Thyroid gland (tissue), 4 donors: ENCODE measurements at places on chromosomes 4 and X. TPM values are rescaled to one million over a fixed set of nuclear protein-coding genes. Genes with fewer than 3 reads are reported as not detected.
A peak's percentile ranks its signal among the peaks of the same experiment; 100 is the strongest.

GRCh38 chr4:83281307-83281706 lies 3.3 kb downstream of the COQ2 start:
- H3K4me3 ChIP-seq = no peak overlapping the region
- no peaks in the 10 kb centered on the region for H3K36me3 ChIP-seq
- H3K27me3 ChIP-seq = no peaks in the 10 kb centered on the region
- no peak for DNase-seq
- H3K27ac ChIP-seq = no peak overlapping the region

DNA sequence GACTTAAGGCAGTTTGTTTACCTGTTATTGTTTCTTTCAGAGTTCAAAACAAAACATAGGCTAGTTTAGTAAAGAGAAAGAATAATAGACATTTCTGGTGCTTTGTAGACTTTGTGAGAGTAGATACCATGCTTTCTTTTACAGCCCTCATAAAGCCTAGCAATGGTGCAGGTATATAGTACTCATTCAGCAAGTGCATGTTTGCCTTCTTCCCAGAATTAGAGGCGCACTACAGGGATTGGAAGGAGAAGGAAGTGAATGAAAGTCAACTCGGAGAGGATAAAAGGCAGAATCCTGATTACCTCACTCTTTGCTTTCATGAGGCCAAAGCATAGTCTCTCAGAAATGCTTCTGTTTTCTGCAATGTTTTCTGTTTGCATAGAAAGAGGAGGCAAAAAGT lies 43.1 kb upstream of the FHDC1 start:
- no peak overlapping the region for H3K4me3 ChIP-seq
- H3K27ac ChIP-seq = no peak overlapping the region

GRCh38 chr4:108762559-108763225 lies at the start of gene ETNPPL:
Gene ETNPPL (minus strand): TSS chr4:108763053. CDS start chr4:108762898, 155 bp downstream.
- no peak within 1 kb of the TSS for H3K27ac ChIP-seq
- peaks cover 9% of the 10 kb centered on the region for H3K4me1 ChIP-seq
- peak; percentile 19 for DNase-seq
- H3K4me3 ChIP-seq = peak within 1 kb of the TSS; percentile 46

Gene UBE2K
- total RNA-seq = 32.1 TPM

DNA sequence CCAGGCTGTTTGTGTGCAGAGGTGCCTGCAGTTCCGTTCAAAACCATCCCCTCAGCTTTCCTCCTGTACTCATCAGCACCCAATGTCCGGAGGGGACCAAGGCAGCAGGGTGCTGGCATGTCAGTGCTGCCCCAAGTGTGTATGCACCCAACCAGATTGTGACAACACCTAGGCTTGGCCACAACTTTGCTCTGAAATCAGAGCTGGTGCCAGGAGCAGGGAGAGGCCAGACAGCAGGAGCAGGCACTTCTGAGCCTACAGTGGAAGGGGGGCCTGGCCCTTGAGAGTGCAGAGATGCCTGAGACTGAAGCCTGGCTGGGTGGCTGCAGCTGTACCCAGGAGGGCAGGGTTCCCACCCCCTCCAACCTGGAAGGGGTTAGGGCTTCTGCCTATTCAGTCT lies 56.5 kb upstream of the RASGEF1B start:
- H3K4me1 ChIP-seq = no peaks in the 10 kb centered on the region
- H3K27me3 ChIP-seq = no peaks in the 10 kb centered on the region
- no peak overlapping the region for H3K4me3 ChIP-seq
- no peaks in the 10 kb centered on the region for H3K36me3 ChIP-seq
- DNase-seq = peak; percentile 40
- H3K27ac ChIP-seq = no peak overlapping the region
